Calu3 (cell line): ENCODE measurements at places on chromosomes 12 and 14. TPM values are rescaled to one million over a fixed set of nuclear protein-coding genes. Genes with fewer than 3 reads are reported as not detected.

Gene OTUB2
- 15.3 and 22.2 TPM in 2 replicates for total RNA-seq

DNA sequence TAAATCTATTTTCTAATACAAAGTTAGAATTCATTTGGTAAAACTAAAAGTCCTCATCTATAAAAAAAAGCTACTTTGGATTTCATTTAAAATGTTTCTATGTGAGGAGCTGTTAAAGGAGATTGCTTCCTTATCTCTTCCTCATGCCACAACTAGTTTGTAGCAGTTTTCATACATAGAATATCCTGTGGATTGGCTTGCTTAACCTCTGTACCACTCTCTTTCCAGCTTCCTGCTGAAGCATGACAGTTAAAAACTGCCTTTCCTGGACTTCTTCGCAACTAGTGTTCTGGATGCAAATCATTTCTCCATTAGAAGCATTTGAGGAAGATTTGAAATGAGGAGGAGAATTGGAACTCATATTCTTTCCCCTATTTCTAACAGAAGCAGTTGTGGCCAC lies 49.6 kb downstream of the ST8SIA1 start:
- DNase-seq, result no peak

Gene SERPINA5
- total RNA-seq, result 20.7 and 21.6 TPM in 2 replicates

DNA sequence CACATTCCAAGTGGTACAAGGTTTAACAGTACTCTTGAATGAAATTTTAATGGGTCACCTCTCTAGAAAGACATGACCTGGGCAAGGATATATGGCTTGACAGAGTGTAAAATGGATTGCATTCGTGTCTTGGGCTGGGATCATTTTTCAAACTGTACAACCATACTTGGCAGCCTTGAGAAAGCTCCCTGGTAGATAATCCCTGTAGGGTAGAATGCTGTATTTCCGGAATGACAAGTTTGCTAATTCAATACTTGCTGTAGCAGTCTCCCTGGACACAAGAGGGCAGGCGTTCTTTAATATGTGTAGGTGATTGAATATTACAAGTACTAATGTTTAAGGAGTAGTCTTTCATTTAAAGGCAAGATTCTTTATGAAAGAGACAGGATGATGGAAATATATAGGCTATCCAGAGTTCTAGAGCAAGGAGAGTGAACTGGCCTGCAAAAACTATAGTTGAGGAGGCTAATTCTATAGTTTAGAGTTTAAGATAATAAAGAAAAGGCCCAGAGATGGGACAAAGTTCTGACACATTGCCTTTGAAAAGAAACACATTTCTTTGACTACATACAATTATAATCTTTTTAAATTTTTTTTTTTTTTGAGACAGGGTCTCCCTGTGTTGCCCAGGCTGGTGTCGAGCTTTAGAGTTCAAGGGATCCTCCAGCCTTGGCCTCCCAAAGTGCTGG lies 53.4 kb downstream of the PLBD1 start:
- DNase-seq, result peak; percentile 72

DNA sequence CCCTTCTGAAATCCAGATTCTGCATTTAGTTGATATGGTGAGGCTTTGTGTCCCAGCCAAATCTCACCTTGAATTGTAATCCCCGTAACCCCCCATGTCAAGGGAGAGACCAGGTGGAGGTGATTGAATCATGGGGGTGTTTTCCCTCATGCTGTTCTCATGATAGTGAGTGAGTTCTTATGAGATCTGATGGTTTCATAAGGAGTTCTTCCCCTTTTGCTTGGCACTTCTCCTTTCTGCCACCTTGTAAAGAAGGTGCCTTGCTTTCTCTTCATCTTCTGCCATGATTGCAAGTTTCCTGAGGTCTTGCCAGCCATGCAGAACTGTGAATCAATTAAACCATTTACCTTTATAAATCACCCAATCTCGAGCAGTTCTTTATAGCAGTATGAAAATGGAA lies 23.1 kb upstream of the C12orf42 start:
- DNase-seq, result no peak
